ENCODE measurements at places on chromosomes 4 and X.

- H3K36me3 ChIP-seq = peaks cover 5% of the 10 kb centered on the region
- H3K27ac ChIP-seq = no peak within 1 kb of the TSS
- H3K4me3 ChIP-seq = peak within 1 kb of the TSS; percentile 80
- peaks cover 38% of the 10 kb centered on the region for H3K27me3 ChIP-seq
- DNase-seq = no peak
These were observed at the start of gene GPR101 for GRCh38 chrX:137033774-137034507. TSS of gene GPR101 (minus strand) at chrX:137033995. CDS start at chrX:137031674, 2,321 bp downstream.

GRCh38 chr4:144565527-144566195 is 80.3 kb upstream of the HHIP start:
- DNase-seq = no peak
- no peak overlapping the region for H3K27ac ChIP-seq
- no peaks in the 10 kb centered on the region for H3K36me3 ChIP-seq

GRCh38 chrX:71241301-71241700 is 12.6 kb downstream of the ZMYM3 start:
- H3K27ac ChIP-seq = no peak overlapping the region
- H3K36me3 ChIP-seq = peaks cover 6% of the 10 kb centered on the region
- no peaks in the 10 kb centered on the region for H3K4me1 ChIP-seq
- no peak for DNase-seq
- H3K27me3 ChIP-seq = no peaks in the 10 kb centered on the region

DNA sequence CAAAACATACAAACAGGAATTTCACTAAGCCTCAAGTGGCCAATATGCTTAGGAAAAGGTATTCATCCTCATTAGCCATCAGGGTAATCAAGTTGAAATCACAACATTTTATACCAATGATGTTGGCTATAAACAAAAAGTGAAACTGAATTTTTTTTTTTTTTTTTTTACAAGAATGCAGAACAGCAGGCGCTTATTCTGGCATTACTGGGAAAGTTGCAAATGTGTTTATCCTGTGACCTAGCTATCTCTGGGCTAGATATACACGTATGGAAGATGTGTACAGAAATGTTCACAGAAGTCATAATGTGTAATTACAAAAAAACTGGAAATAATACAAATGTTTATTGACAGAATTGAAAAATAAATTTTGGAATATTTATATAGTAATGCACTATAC is 1430.4 kb upstream of the TENM3 start:
- no peaks in the 10 kb centered on the region for H3K27me3 ChIP-seq
- H3K4me1 ChIP-seq = no peaks in the 10 kb centered on the region
- no peak overlapping the region for H3K27ac ChIP-seq
- no peak for DNase-seq
- no peaks in the 10 kb centered on the region for H3K36me3 ChIP-seq
- H3K4me3 ChIP-seq = no peak overlapping the region

DNA sequence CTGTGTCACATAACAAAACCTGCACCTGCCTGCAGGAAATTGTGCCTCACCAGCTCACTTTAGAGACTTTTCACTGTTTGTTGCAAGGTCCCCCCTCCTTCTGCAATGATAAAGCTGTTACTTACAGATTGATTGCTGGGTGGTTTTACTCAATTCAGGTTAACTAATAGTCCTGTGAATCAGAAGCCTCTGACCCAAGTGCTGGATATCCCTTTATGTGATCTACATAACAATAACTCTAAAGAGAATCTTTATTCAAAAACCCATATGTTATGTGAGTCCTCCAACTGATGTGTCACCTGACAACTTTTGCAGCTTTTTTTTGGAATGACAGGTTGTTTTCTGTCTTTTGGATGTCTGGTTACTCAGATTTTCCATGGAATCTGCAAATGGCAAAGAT is 2323.6 kb upstream of the TENM3 start:
- H3K4me3 ChIP-seq = no peak overlapping the region
- H3K36me3 ChIP-seq = no peaks in the 10 kb centered on the region
- H3K4me1 ChIP-seq = no peaks in the 10 kb centered on the region

All from T-helper 17 cell (primary cell).